Coronary artery (tissue), 2 donors: ENCODE measurements at places on chromosomes 1 and 21.
A peak's percentile ranks its signal among the peaks of the same experiment; 100 is the strongest.

- no peak for DNase-seq
Observed at GRCh38 chr1:161158316-161159010, 837 bp upstream of the USP21 start.

GRCh38 chr1:28671254-28671780, 2.7 kb downstream of the GMEB1 start:
- no peak for DNase-seq

- no peak for DNase-seq
Observed at GRCh38 chr1:36796733-36797132, 237.6 kb downstream of the GRIK3 start.

- DNase-seq, result no peak
Observed at GRCh38 chr1:81412954-81413353, 387.8 kb upstream of the ADGRL2 start.

DNA sequence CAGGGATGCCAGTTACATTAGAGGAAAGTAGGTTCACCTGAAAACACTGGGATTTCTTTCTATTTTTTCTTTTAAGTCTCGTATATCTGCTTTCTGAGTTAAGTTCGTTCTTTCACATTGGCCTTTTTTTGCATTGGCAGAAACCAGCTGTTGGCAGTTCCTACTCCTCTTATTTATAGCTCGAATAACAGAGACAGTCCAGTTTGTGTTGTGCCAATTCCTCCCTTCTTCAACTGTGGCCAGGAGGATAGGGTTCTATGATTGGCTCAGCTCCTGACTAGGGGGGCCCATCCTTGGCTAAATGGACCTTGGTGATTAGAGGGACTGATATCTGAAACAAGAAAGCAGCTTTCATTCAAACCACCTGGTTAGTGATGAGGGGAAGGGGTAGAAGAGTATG, 115.8 kb downstream of the RPS6KC1 start:
- no peak for DNase-seq

- DNase-seq, result peak; percentile 43
Observed at GRCh38 chr1:41632781-41633575, 148.5 kb upstream of the EDN2 start.

DNA sequence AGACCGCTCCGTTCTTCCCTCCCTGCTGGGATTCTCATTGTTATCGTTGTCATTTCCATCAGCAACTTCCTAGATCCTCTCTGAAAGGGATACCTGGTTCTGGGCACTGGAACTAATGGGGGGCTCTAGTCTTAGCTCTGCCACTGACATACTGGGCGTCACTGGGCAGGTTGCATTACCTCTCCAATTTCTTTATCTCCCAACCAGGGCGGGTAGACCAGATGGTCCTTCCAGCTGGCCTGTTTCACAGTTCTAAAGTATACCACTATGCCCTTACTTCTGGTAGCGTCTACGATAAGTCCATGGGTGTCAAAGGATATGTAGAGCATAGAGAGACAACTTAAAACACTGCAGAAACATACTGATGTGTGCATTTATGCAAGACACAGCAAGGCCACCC, 1.4 kb downstream of the GPR37L1 start:
- DNase-seq, result no peak

GRCh38 chr1:228314658-228315483, 91.8 kb downstream of the TRIM11 start:
- peak; percentile 60 for DNase-seq

- no peak for DNase-seq
Observed at GRCh38 chr1:44707959-44708831, 22.8 kb downstream of the RNU5D-1 start.
